Spinal cord (tissue), 10 donors: ENCODE measurements at places on chromosomes 12 and 14.
A peak's percentile ranks its signal among the peaks of the same experiment; 100 is the strongest.

GRCh38 chr14:91582761-91583160, 72.7 kb upstream of the PPP4R3A start:
- DNase-seq = no peak

GRCh38 chr12:94705676-94706075, 55.3 kb upstream of the TMCC3 start:
- DNase-seq = no peak

GRCh38 chr14:33357225-33358010, 418.7 kb downstream of the NPAS3 start:
- DNase-seq = peak; percentile 70

DNA sequence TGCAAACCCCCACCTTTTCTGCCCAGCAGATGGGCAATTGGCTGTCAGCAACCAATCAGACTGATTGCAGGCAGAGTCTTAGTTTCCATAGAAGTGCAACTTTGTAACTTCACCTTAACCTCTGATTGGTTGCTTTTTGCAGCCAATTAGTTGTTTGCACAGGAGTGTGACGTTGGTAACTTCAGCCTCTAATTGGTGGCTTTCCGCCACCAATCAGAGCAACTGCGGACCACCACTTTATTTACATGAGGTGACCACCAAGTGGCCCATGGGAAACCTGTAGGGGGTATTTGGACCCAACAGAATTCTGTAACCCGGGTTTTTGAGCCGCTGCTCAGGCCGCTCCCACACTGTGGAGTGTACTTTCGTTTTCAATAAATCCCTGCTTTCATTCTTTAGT, 32.3 kb downstream of the CDKN1B start:
- DNase-seq = no peak

DNA sequence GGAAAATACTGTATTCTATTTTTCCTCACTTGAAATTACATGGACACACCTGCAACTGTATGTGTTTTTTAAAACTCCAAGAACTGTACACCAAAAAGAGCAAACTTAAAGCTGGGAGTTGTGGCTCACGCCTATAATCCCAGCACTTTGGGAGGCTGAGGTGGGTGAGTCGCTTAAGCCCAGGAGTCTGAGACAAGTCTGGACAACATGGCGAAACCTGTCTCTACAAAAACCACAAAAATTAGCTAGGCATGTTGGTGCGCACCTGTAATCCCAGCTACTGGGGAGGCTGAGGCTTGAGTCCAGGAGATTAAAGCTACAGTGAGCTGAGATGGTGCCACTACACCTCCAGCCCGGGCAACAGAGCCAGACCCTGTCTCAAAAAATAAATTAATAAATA, 95.9 kb downstream of the SINHCAF start:
- DNase-seq = no peak

DNA sequence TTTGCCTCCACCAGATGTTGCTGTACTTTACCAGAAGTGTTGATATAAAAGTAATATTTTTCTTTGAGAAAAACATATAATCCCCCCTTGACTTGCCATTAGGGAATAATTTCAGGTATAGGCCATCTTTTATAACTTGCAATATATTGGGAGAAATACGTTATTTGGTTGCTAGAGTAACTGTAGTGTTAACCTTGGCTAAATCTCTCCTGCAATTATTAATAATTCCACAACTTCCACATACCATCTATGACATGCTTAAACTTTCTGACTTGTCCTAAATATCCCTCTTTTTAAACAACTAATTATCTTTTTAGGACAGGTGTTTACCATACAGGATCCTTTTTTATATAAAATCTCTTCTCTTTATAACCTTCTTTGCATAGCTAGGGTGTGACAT, 1048.2 kb downstream of the SLC16A7 start:
- no peak for DNase-seq

GRCh38 chr12:31890295-31891285, 68.6 kb upstream of the RESF1 start:
- no peak for DNase-seq

GRCh38 chr14:69413483-69413882, 15.0 kb downstream of the SLC39A9 start:
- DNase-seq = no peak

GRCh38 chr14:50062438-50063085, 53.8 kb downstream of the VCPKMT start:
- DNase-seq = no peak

DNA sequence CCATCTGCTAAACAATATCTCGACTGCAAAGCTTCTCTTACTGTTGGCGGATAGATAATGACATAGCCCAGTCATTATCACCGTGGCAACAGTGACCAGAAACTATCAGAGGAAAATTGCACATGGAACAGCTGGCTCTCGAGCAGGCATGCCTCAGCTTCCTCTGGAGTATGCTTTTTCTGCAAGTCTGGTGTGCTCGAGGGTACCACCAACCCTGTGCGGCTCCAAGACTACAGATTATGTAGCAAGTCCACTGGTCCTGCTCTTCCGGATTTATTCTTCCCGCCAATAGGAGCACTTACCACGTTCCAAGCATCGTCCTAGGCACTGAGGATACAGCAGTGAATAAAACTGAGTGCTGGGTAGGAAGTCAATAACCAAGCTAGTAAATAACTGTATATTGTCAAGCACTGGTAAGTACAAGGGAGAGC, 1.4 kb upstream of the GLRX5 start:
- DNase-seq = no peak

DNA sequence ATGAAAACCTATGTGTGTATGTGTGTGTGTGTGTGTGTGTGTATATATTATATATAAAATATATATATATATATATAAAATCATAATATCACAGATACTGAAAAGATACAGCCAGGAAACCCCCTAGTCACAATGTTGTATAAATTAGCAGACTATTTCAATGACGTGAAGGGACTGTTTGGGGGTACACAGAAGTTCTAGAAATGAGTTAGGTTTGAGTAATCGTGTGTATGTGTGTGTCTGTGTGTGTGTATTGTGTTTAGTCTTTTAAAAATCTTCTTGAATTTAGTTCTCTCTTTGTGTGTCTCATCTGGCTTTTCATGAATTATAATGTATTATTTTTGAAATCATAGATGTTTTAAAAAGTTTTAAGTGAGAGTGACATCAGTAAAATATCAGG, 21.9 kb downstream of the ADAM21 start:
- no peak for DNase-seq

GRCh38 chr12:67765776-67766766, 117.5 kb downstream of the DYRK2 start:
- no peak for DNase-seq

- DNase-seq = no peak
Measured at GRCh38 chr12:29566441-29566840, 69.0 kb upstream of the OVCH1 start.

DNA sequence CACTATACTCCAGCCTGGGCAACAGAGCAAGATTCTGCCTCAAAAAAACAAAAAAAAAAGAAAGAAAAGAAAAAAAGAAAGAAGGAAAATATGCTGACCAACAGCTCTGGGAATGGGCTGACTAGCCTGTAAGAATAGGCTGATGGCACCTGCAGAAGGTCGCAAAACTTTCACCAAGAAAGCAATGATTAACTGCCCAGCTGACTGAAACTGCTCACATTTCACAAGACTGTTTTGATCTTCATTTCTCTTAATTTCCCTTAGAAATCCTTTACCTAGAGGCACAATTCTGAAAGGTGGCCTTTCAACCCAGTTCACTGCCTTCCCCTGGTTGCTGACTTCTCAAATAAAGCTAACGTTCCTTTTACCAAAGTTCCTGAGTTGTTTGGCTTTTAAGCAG, 12.4 kb downstream of the BEST3 start:
- DNase-seq = no peak

DNA sequence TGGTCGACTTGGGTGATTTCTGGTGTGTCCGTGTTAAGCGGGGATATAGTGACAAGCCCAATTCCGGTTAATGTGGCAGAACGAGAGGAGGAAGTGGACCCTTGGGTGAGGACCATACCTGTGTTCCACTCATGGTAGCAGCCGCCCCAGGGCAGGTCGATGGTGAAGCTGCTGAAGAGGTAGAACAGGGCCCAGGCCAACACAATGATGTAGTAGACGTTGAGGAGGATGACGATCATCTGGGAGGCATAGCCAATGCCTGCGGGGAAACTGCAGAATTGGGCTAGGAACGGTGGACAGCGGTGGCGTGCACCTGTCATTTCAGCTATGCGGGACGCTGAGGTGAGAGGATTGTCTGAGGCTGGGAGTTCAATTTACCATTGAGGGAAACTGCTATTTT, 20.1 kb downstream of the SLC6A13 start:
- no peak for DNase-seq

- no peak for DNase-seq
Measured at GRCh38 chr14:38696925-38697324, 406.1 kb downstream of the SEC23A start.

- no peak for DNase-seq
Measured at GRCh38 chr14:62304257-62304656, 542.0 kb downstream of the SNAPC1 start.

- DNase-seq = no peak
Measured at GRCh38 chr12:60257063-60257462, 661.2 kb downstream of the SLC16A7 start.

- no peak for DNase-seq
Measured at GRCh38 chr12:121983536-121984210, 38.0 kb upstream of the BCL7A start.

DNA sequence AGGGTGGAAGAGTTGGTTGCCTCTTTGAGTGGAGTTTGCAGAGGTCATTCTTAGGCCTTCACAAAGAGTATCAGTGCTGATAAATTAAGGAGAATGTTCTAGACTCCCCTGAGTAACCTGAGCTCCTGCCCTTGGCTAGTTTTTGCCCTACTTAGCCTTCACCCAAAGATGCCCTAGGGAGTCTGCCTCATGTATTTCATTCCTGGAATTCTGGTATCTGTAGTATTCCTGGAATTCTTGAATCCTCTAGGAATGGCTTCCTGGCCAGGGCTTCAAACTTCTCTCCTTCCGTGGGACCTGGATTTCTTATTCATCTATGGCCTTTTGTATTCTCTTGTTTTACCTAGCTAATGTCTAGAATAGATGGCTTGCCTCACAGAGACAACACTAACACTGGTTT, 701.1 kb downstream of the NOVA1 start:
- DNase-seq = no peak

GRCh38 chr14:70782361-70782760, 27.0 kb downstream of the MAP3K9 start:
- no peak for DNase-seq

DNA sequence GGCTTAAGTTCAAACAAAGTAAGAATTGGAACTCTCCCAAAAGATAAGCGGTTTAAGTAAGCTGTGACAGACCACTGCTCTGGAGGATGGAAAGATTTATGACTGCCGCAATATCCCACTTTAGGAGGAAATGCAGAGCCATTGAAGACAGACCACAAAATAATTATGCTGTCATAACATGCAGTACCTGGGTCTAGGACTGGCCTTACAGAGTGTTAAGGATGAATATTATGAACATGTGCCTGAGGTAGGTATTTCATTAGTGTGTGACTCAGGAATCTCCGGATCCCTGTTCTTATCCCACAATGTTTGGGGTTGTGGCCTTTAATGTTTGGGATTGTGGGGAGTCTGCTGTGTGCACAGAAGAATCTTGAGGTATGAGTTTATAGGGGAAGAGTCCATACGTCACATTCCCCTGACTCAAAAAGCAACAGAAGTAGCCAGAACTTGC, 114.9 kb downstream of the SAMD4A start:
- DNase-seq = no peak

DNA sequence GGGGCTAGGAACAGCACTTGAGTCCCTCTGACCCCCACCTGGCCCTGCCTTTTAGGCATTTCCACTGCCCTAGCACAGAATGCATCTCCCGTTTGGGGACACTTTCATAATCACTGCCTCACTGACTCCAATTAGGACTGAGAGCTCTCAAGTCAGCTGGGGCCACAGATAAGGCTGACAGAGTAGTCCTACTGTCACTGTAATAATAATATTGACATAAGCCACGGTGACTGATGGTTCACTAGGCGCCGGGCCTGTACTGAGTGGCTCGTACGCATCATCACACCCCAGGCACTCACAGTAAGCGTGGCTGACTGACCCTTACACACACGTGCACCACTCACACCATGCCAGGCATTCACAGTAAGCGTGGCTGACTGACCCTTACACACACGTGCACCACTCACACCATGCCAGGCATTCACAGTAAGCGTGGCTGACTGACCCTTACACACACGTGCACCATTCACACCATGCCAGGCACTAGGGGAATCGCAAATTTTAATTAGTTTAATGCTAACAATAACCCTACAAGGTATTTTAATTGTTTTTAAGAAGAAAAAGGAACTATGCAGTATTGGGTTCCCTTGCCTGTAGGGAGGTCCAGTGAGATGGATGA, 87.7 kb downstream of the CHGA start:
- DNase-seq = no peak

GRCh38 chr12:24913953-24914352, 34.9 kb downstream of the BCAT1 start:
- DNase-seq = no peak

- DNase-seq = no peak
Measured at GRCh38 chr12:91866566-91866965, 279.1 kb downstream of the BTG1 start.

GRCh38 chr12:122989874-122990419, 9.5 kb downstream of the ARL6IP4 start:
- DNase-seq = no peak

GRCh38 chr12:120078868-120079267, 37.7 kb downstream of the RAB35 start:
- DNase-seq = no peak

DNA sequence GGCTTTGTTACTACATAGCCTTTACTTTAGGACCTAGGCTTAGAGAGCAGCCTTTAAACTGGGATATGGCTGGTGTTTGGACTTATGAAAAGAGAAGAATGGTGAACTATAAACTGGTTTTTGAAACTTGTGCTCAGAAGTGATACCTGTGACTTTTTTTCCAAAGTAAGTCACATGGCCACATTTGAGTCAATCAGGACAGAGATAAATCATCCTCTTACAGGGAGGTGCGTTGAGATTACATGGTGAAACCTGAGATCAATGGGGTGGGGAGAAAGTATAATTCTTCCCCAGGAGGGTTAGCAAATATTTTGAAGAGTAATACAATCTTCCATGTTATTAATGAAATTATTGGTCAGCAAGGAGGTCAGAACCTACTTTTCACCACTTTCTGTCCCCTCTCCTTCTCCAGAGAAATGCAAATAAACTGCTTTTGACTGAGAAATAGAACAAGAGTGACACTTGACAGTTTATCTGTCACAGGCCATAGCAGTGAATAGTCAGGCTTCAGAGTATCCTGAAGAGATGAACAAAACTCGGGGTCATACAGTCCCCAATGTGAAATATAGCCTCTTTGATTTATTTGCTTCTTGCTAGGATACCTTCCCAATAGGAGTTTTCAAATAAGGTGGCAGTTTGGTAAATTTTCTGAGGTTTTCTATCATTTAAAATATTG, 11.1 kb upstream of the ZNF641 start:
- no peak for DNase-seq
